G401 (cell line): ENCODE measurements at places on chromosomes 2 and 18.

GRCh38 chr2:104698276-104698675 lies 155.6 kb upstream of the POU3F3 start:
- DNase-seq: no peak

- no peak for DNase-seq
Observed at GRCh38 chr18:21916594-21916993, 176.0 kb downstream of the MIB1 start.

GRCh38 chr2:33522576-33522975 lies 46.1 kb downstream of the RASGRP3 start:
- DNase-seq: no peak

- no peak for DNase-seq
Observed at GRCh38 chr2:30288561-30288960, 57.2 kb downstream of the LBH start.

GRCh38 chr2:33136056-33136455 lies 189.3 kb downstream of the LTBP1 start:
- DNase-seq: no peak

GRCh38 chr2:118123561-118124232 lies 35.4 kb downstream of the INSIG2 start:
- no peak for DNase-seq

GRCh38 chr18:32468147-32468845 lies 2.4 kb downstream of the GAREM1 start:
- peak; percentile 39 for DNase-seq

DNA sequence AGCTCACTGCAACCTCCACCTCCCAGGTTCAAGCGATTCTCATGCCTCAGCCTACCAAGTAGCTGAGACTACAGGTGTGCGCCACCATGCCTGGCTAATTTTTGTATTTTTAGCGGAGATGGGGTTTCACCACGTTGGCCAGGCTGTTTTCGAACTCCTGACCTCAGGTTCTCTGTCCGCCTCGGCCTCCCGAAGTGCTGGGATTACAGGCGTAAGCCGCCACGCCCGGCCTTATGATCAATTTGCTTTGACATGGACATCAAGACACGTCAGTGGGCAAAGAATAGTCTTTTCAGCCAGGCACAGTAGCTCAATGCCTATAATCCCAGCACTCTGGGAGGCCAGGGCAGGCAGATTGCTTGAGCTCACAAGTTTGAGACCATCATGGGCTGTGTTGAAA lies 48.0 kb upstream of the CABYR start:
- no peak for DNase-seq

- DNase-seq: no peak
Observed at GRCh38 chr2:177084607-177085006, 128.0 kb upstream of the HNRNPA3 start.

GRCh38 chr2:132859590-132859989 lies 189.6 kb upstream of the LYPD1 start:
- DNase-seq: no peak

- DNase-seq: no peak
Observed at GRCh38 chr2:192628017-192628416, 433.3 kb upstream of the TMEFF2 start.

- DNase-seq: no peak
Observed at GRCh38 chr2:219261024-219261855, 7.5 kb upstream of the TUBA4A start.

DNA sequence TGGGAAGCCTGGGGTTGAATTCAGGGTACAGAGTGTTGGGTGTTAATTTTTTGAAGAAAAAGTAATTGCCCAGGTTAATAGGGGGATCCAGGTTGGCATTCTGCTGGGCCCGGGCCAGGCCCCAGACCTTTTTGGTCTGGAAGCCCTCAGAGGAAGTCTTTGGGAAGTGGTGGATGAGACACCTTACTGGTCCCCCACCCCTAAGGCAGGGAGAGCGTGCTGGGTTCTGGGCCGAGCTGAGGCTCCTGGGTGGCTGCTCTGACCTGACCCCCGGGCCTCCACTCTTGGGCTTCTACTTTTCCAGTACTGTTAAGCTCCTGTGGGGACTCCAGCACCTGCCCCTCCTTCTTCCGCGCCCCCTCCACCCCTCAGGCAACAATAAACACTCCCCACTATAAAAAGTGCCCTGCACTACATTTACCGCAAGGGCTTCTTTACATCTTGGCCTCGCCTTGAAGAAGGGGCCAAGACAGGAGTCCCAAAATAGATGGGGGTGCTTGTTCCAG lies 753 bp upstream of the HOXD3 start:
- no peak for DNase-seq

DNA sequence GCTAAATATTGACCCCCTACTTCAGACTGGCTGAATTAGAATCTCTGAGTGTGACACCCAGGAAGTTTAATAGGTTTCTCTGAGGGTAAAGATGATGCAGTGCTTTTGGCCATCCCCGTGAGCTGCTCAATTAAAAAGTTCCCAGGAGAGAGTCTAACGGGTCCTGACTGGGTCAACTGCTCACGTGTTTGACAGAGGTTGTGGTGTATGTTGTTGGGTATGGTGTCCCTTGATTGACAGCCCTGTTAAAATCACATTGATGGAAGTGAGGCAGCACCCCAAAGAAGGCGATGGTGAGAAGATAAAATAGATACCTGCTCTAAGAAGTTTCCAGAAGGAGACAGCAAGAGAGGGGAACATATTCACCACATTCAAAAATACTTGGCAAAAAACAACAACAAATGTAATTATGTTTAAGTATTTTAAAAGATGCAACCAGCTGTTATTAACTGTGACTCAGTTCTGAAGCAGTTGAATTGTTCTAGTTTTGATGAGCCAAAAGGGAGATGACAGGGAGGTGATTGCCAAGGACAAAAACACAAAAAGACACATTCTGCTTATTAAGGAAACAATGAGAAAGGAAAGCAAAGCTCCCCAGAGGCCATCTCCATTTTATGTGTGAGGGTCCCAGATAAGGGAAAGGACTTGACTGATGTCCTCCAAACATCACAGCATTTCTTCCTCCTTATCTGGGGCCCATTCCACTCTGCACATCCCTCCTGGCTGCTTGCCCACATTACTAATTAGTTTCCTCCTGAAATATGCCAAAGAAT lies 11.5 kb upstream of the GMCL1 start:
- DNase-seq: no peak

- DNase-seq: no peak
Observed at GRCh38 chr2:60368456-60368855, 185.0 kb downstream of the BCL11A start.

- DNase-seq: no peak
Observed at GRCh38 chr2:121092095-121092494, 192.9 kb downstream of the TFCP2L1 start.

GRCh38 chr2:217206016-217206725 lies 346.3 kb upstream of the TNP1 start:
- DNase-seq: no peak

DNA sequence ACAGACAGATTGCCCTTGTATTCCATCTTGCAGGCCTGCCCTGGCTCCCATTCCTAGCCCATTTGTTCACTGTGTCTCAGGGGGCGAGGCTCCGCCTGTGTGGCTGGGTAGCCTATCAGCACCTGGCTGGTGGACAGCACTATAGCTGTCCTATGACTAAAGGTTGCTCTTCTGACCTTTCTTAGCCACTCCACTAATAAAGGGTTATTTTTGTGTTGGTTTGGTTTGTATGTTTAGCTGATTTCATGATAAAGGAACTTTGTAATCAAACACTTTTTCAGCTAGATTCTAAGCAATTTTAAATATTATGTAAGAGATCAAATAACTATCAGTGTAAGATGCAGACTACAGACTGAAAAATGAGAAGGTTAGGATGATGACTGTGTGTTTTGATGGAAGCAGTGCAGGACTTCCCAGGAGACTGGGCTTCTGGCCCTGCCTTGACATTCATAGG lies 72.2 kb downstream of the CRIM1 start:
- no peak for DNase-seq

GRCh38 chr2:30266051-30266621 lies 34.8 kb downstream of the LBH start:
- DNase-seq: no peak

DNA sequence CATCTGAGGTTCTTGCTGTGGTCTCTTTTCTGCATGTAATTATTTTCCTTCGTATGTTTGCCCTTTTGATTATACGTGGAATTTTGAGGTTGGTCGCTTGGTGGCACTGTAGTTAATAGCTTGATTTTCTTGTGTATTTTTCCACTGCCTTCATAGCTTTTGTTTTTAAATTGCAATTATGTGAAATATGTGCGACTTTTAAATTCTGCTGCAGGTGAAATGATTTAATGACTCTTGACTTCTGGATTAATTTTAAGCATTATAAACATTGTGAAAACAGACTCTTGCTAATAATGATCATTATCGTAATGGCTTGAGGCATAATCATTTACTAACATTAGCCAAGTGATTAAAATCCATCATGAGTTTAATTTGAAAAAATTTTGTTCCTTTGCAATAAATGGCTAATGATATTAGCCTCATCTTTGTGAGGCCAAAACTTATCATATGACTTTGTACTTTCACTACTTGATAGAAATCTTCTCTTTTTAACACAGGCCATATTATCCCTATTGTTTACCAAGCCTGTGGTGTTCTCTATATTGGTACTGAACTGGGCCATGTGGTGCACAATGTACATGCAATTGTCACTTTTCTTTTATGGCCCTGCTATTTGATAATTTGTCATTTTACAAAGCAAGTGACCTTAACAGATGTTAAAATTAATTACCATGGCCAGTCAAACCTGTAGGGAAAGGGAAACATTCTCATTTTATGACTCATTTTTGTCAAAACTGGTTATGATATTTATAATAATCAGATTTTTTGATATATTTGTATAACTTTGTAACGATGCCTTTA lies 62.8 kb upstream of the NEUROD1 start:
- DNase-seq: peak; percentile 55

DNA sequence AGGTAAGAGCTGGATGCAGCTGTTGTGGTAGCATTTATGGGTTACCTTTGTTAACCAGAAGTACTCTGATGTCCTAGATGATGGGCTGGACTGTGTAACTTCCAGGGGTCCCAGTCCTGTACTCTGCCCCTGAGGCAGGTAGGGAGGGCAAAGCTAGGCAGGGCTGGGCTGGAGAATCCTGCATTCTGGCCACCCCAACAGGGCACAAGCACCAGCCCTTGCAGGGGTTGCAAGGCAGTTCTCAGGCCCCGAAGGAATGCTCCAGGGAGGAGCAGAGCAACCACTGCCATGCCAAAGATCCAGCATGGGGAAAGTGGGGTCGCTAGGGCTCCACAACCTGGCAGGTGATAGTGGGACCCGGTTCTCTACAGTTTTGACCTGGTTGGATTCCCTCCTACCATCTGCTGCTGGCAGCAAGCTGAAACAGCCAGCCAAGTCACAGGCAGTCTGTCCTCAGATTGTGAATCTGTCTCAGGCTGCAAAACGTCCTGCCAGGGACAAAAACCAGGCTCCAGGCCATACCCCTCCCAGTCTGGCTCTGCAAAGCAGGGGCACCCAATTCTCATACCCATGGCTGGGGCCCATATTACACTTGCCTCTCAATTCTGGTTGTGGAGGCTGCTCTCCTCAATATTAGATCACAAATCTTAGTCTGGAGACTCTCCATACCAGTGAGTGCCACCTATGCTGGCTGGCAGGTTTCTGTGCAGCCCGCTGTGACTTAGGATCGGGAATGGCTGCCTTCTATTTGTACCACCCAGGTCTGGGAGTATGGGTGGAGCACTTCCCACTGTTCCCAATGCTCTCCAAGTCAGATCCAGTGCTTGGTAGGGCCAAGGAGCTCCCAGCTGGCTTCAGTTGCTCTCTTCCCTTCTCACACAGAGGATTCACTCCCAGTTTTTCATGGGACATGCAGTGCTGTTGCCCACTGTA lies 61.1 kb downstream of the SMCHD1 start:
- peak; percentile 92 for DNase-seq

- DNase-seq: no peak
Observed at GRCh38 chr18:59359576-59359952, 499 bp upstream of the LMAN1 start.

DNA sequence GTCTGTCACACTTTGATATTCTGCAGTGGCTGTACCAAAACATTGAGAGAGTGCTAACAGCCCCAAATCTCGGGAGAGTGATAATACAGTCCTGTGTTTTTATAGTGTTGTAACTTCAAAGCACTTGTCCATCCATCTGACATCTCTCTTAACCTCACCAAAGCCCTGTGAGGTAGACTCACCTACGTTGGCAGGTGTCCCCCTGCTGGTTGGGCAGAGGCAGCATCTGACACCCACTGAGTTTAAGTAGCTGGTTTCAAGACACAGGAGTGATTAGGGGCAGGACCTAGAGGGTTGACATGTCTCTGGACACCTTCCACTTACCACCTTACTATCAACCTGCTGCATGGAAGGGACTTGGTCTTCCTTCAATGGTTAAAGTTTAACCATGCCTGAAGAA lies 22.9 kb downstream of the COLEC12 start:
- DNase-seq: no peak

DNA sequence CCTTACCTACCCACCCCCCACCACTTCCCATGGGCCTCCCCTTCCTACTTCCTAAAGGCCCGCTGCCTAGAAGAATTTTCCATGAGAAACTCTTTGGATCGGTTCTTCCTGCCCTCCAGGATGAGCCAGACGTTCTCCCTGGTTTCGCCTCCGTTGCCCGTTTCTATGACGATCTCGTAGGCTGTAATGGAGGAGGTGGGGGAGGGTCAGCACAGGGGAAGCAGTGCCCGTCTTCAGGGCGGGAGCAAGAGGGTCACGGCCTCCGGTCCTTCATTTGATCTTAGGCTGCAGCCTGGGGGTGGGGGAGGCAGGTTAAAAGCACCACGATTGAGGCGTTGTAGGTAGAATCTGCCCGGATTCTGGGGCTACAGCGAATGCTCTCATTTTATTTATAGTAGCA lies 172.0 kb downstream of the LOXHD1 start:
- DNase-seq: no peak

GRCh38 chr2:71811157-71811556 lies 336.5 kb downstream of the CYP26B1 start:
- no peak for DNase-seq

DNA sequence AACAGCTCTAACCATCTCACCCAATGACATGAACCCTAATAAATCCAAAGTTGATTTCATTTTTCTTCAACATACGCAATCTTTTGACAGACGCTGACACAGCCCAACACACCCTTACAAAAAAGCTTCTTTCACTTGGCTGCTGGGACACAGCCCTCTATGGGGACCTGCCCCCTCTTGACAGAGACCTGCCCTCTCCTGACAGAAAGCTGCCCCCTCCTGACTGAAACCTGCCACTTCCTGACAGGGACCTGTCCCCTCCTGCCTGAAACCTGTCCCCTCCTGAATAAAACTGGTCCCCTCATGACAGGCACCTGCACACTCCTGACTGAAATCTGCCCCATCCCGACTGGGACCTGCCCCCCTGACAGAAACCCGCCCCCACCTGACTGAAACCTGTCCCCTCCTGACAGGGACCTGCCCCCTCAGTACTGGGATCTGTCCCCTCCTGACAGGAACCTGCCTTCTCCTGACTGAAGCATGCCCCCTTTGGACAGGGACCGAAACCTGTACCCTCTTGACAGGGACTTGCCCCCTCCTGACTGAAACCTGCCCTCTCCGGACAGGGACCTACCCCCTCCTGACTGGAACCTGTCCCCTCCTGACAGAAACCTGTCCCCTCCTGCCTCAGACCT lies 87.9 kb downstream of the PXDN start:
- DNase-seq: no peak

- DNase-seq: peak; percentile 29
Observed at GRCh38 chr2:239959059-239959971, 65.8 kb downstream of the NDUFA10 start.

- DNase-seq: no peak
Observed at GRCh38 chr2:51613-52012, 5.3 kb upstream of the FAM110C start.
